Natural killer cell treated with Interleukin-12 subunit alpha and Interleukin-12 subunit beta and Interleukin-15 and Interleukin-18, amount 100 ng/mL, for 72 hours (primary cell): ENCODE measurements at places on chromosomes 16 and 17.

GRCh38 chr16:63185235-63185780 is 1149.1 kb upstream of the CDH8 start:
- H3K36me3 ChIP-seq: peaks cover 21% of the 10 kb centered on the region
- DNase-seq: no peak
- H3K4me3 ChIP-seq: no peak overlapping the region
- H3K4me1 ChIP-seq: no peaks in the 10 kb centered on the region
- H3K27me3 ChIP-seq: no peaks in the 10 kb centered on the region
- no peak overlapping the region for H3K27ac ChIP-seq

DNA sequence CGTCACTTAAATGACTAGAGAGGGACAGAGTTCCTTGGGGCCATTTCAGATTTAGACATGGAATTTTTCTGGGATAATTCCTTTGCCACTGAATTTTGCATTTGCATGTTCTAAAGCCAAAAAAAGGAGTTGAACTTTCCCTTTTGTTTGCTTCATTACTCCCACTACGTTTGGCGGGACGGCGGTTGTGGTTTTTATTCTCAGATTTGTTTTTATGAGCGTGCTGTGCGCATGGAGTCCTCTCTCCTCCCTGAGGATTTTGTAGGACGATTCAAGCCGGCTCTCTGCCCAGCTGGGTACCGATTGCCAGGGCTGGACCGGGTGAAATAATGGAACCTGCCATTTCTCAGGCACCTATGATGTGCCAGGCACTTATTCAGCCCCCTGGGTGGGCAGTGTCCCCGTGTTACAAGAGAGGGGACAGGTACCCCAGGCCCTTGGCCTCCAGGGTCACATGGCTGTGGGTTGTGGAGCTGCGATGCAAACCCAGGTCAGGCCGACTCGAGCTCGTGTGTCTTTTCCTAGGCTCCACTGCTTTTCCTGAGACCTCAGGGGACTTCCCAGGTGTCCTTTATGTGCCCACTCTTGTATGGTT is 18.8 kb downstream of the CMIP start:
- H3K27ac ChIP-seq: no peak overlapping the region

DNA sequence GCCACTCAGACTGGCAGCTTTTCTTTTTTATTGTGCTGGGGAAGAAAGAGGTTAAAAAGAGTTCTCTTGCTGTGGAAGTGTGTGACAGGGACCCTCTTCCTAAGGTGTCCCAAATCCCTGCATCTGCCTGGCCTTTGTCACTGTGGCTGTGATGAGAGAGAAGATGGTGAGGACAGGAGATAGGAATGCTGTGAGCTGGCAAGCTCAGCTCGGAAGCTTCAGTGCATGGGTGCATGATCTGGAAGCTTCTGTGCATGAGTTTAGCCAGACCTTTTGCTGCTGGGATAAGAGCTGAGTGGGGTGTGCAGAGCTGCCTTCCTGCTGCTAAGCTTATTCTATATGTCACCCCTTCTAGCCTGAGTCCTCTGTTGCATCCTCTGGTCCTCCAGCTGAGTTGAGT is 103.3 kb upstream of the CACNG3 start:
- H3K36me3 ChIP-seq: peaks cover 17% of the 10 kb centered on the region
- no peak for DNase-seq
- no peak overlapping the region for H3K4me3 ChIP-seq
- H3K27ac ChIP-seq: no peak overlapping the region
- no peaks in the 10 kb centered on the region for H3K27me3 ChIP-seq

- H3K27ac ChIP-seq: peak overlapping the region; percentile 79
- no peak overlapping the region for H3K4me3 ChIP-seq
- no peaks in the 10 kb centered on the region for H3K27me3 ChIP-seq
- peaks cover 6% of the 10 kb centered on the region for H3K36me3 ChIP-seq
- peaks cover 33% of the 10 kb centered on the region for H3K4me1 ChIP-seq
These were observed 21.1 kb upstream of the CORO6 start for GRCh38 chr17:29643817-29644160.

DNA sequence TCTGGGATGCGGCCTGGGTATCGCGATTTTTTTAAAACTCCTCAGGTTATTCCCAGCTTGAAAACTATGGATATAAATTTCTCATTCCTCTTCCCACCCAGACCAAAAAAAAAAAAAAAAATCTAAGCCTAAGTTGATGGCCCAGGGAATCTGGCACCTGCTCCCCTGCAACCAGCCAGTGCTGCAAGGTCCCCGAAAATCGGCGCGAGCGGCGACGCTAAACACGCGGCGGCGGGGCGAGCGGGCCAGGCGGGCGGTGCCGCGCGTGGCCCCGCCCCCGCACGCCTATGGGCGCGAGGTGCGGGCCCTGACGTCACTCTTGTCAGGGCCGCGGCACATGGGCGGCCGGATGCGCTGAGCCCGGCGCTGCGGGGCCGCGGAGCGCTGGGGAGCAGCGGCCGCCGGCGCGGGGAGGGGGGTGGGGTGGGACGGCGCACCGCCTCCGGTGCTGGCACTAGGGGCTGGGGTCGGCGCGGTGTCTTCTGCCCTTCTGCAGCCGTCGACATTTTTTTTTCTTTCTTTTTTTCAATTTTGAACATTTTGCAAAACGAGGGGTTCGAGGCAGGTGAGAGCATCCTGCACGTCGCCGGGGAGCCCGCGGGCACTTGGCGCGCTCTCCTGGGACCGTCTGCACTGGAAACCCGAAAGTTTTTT is at the start of gene HLF:
Gene HLF, plus strand, starts transcription at position 316 of the 654 bp plus-strand sequence. CDS start 525 bp downstream, outside the sequence.
- peak; percentile 70 for DNase-seq
- peak within 1 kb of the TSS; percentile 70 for H3K4me3 ChIP-seq
- no peak within 1 kb of the TSS for H3K27ac ChIP-seq
- H3K27me3 ChIP-seq: peaks cover 76% of the 10 kb centered on the region
- peaks cover 12% of the 10 kb centered on the region for H3K4me1 ChIP-seq

- H3K36me3 ChIP-seq: no peaks in the 10 kb centered on the region
- H3K4me3 ChIP-seq: no peak overlapping the region
- peak overlapping the region; percentile 68 for H3K27ac ChIP-seq
- peaks cover 62% of the 10 kb centered on the region for H3K4me1 ChIP-seq
These were observed 85.1 kb downstream of the KANSL1 start for GRCh38 chr17:46108120-46108519.

DNA sequence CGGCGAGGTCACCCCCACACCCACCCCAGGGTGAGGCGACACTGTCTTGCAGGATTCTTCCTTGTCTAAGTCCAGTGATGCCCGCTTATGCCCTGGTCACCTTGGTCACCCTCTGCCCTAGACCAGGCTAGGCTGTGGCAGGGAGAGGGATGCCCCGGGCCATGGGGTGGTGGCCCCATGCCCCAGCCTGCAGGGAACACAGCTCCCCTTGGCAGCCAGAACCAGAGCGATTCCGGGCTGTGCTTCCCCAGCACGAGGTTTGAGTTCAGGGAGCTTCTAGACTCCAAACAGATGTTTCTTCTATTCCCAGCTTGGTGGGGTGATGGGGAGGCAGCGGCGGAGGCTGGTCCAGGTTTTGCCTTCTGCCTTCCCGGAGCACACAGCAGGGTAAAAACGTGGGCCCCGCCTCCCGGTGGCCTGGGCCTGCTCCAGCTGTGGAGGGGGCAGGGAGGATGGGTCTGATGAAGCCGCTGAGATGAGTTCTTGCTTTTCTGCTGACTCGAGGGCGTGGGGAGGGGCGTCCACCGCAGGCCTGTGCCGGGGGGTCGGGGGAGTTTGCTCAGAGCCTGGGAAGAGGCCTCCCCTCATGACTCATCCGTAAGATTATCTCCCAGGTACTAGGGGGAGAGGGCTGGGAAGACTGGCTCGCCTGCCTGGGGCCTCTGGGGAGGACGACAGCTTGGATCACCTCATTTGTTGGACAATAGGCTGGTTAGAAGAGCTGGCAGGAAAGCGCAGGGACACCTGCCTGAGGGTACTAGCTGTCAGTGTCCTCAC is 15.4 kb downstream of the SMTNL2 start:
- no peak overlapping the region for H3K4me3 ChIP-seq
- DNase-seq: no peak
